ENCODE measurements at places on chromosomes 7 and 10. TPM values are rescaled to one million over a fixed set of nuclear protein-coding genes. Genes with fewer than 3 reads are reported as not detected.
A peak's percentile ranks its signal among the peaks of the same experiment; 100 is the strongest.

DNA sequence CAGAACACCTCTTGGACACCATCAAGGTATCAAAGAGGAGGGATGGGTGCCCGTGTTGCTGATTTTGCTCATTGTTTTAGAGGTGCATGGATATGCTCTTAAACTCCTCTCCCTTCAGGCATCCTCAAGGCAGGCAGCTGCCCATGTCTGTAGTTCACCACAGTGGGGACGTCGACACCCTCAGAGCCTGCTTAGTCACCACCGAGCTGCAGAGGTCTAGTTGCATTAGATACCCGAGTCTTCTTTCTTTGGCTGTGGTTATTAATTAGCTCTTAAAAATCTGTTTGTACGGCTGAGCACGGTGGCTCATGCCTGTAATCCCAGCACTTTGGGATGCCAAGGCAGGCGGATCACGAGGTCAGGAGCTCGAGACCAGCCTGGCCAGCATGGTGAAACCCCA, 24.7 kb upstream of the TSPAN13 start:
- no peaks in the 10 kb centered on the region for H3K27me3 ChIP-seq
- no peak overlapping the region for H3K27ac ChIP-seq
- no peak overlapping the region for H3K4me3 ChIP-seq

DNA sequence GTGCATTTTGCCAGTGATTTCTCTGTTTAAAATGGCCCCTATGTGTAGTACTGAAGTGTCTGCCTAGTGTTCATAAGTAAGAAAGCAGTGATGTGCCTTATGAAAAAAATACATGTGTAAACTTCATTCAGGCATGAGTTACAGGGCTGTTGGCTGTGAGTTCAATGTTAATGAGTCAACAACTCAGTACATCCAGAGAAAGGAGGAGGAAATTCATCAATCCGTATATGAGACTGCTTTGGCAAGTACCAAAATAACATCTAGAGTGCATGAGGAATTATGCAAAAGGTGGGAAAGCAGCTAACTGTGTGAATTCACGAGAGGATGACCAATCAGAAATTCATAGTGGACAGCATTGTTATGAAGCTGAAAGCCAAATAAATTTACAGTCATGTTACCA, 255.6 kb downstream of the ZEB1 start:
- H3K36me3 ChIP-seq: no peaks in the 10 kb centered on the region
- no peak overlapping the region for H3K27ac ChIP-seq
- H3K4me1 ChIP-seq: no peaks in the 10 kb centered on the region
- no peak for DNase-seq
- H3K4me3 ChIP-seq: no peak overlapping the region

Gene ZNF503
- 8.0 TPM for total RNA-seq

Gene CALHM1
- total RNA-seq: 0.50 TPM

DNA sequence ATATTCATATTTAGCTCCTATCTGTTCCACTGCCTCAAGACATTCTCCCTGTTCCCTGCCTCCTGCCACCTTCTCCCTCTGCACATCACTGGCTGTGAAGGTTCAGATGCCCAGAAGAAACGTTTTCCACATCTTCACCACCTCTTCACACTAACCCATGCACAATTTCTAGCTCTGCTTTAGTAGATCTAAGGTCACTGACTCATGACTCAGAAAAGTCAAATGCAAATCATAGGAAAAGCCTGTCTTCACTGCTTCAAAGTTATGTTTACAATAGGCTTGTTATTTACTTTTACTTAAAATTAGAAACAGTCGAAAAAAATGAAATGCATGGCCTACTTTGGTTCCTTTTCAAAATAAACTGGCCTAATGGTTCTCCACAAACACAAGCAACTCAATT, 2.5 kb downstream of the SCRN1 start:
- no peak overlapping the region for H3K4me3 ChIP-seq
- DNase-seq: no peak
- H3K27me3 ChIP-seq: no peaks in the 10 kb centered on the region
- no peaks in the 10 kb centered on the region for H3K36me3 ChIP-seq
- no peak overlapping the region for H3K27ac ChIP-seq
- peaks cover 4% of the 10 kb centered on the region for H3K4me1 ChIP-seq

DNA sequence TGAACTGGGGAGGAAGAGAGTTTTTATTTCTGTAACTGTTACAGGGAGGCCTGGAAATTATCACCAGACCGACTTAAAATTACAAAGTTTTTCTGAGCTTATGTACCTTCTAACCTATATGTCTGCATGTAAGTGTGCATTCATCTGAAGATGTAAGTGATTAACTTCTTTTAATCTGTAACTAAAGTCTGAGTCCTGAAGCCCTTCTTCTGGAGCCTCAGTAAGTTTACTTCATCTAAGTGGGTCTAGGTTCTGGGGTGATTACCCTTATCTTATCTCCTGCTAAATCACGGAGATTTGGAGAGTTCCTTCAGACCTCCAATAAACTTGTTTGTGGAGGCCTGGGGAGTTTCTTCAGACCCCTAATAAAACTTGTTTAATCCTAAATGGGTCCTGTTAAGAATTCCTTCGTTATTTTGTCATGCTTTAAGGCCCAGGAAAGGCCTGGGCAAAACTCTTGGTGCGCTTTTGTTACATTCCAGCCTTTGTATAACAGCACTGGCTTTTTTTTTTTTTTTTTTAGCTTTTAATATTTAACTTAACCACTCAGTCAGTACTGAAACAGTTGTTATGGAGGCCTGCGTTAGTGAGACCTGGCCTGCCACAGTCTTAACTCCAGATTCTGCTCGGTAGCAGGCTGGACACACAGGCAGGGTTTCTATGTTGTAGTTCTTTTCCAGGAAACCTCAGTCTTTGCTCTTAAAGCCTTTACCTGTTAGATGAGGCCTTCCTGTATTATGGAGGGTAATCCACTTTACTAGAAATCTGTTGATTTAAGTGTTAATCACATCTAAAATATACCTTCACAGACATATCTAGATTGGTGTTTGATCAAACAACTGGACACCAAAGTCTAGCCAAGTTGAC, 33.0 kb downstream of the TPST1 start:
- H3K4me1 ChIP-seq: no peaks in the 10 kb centered on the region
- DNase-seq: no peak
- no peaks in the 10 kb centered on the region for H3K27me3 ChIP-seq
- H3K27ac ChIP-seq: peak overlapping the region; percentile 44
- no peaks in the 10 kb centered on the region for H3K36me3 ChIP-seq

Gene EPO
- 0.93 TPM for total RNA-seq

Gene ZDHHC6
- total RNA-seq: 28.5 TPM

Gene PIK3CG
- total RNA-seq: 10.3 TPM

DNA sequence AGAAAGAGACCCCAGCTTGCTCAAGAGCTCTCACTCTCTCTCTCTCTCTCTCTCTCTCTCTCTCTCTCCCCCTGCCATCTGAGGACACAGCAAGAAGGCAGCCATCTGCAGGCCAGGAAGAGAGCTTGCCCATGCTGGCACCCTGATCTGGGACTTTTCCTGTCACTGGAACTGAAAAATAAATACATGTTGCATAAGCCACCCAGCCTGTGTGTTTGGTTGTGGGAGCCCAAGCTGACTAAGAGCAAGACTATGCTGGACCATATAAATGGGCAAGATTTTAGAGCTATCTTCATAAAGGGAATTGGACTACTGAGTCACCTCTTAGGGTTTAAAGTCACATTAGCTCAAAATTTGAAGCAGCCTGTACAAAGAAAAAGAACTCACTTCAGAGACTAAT, 98.6 kb downstream of the SLC16A9 start:
- no peaks in the 10 kb centered on the region for H3K4me1 ChIP-seq
- H3K36me3 ChIP-seq: no peaks in the 10 kb centered on the region

GRCh38 chr10:44906486-44906885, 4.7 kb upstream of the TMEM72 start:
- H3K4me3 ChIP-seq: no peak overlapping the region
- H3K4me1 ChIP-seq: peaks cover 6% of the 10 kb centered on the region
- DNase-seq: no peak
- H3K27ac ChIP-seq: no peak overlapping the region

Data from testis (tissue), 5 donors.